ENCODE measurements at places on chromosomes 5 and 9.

DNA sequence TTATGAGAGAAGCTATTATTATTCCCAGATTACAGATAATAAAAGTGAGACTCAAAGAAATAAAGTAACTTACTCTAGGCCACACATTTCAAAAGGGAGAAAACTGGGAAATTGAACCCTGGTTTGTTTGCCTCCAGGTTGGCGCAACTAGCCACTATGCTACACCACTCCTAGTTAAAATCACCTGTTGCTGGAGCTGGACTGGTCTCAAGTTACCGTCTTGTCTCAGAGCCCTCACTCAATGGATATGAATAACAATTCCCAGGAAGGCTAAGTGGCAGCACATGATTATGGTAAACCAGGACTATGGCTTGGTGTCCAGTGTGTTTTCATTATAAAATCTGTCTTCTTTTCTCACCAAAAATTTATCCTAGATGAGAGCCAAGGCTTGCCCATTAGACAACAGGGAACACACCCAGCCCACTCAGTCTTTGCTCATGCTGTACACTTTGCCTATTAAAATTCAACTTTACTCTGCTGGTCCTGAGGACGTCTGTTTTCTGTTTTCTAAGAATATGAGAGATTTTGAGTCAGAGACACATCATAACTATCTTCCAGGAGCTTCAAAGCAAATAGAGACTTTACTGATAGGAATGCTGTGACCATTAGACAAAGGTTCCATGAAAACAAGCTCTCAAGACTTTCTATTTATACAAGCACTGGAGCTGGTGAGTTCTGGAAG, 58.1 kb downstream of the ADRB2 start:
- DNase-seq, result no peak

DNA sequence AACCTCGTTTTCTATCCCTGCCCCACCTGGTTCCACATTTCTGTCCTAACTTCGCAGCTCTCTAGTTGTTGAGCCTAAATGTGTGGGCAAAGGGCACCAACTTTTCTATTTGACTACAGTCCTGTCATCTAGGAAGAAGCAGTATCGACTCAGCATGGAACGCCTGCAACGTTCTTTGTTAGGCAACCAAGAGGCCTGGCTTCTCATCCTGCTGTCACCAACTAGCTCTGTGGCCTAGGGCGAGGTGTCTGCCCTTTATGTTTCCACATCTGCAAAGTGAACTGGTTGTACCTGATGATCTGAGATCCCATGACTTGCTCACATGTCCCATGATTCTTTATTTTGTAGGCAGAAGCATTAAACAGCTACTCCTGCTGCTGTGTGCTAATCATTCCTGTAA, 248.9 kb downstream of the ADAMTSL1 start:
- DNase-seq, result no peak

- peak; percentile 46 for DNase-seq
Measured at GRCh38 chr5:39547553-39548154, 122.9 kb upstream of the DAB2 start.

DNA sequence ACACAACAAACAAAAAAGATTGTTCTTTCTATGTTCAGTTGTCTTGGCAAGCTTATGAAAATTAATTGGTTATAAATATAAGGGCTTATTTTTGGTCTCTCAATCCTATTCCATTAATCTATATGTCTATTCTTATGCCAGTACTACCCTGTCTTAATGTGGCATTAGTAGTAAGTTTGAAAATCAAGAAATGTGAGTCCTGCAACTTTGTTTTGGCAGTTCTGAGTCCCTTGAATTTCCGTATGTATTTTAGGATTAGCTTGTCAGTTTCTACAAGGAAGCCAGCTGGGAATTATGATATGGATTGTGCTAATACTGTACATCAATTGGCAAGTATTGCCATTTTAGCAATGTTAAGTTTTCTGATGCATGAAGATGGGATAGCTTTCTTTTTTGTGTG, 10.5 kb upstream of the CCDC125 start:
- no peak for DNase-seq

DNA sequence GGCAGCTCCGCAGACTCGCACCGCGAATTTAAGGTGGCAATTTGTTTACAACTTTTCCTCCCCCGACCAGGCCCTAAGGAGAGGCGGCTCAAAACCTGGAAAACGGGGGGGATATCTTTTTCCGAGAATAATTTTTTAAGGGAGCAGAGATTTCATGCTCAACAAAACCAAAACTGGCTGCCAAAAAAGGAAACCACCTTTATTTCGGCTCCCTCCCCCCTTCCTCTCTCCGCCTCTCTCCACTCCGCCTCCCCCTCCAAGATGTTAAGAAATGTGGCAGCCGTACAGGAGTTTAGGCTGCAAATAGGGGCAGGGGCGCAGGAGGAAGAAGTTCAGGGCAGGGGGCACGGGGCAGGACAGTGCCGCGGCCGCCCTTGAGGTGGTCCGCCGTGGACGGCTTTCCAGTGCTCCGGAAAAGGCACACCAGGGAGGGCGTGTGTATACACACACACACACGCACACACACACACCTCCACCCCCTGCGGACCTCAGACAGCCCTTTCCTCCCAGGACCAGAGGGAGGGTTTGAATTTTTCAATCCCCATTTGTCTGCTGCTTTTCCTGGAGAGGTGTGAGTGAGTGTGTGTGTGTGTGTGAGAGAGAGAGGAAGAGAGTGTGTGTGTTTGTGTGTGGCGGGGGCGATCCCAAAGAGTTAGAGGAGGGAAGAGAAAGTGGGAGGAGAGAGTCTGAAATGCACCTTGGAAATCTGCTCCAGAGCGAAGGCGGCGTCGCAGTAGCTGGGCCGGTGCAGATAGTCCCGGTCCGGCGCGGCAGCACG, 9.1 kb downstream of the PTCH1 start:
- DNase-seq, result peak; percentile 70

DNA sequence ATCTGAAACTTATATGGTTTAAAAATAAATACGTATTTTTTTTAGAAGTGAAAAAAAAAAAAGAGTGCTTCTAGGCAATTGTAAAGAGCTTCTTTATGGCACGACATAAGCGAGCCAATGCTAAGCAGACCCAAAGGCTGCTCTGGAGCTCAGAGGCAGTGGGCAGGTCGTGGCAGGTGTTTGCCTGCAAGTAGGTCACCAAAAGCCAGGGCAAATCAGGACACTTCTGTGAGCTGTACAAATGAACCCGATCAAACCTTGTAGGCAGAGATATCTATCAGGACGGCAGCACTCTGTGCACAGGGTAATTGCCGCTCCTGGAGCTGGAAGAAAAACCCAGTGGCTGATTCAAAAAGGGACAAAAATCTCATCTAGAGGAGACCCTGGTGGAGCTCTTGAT, 75.9 kb downstream of the IRX2 start:
- no peak for DNase-seq

All from CD4-positive, CD25-positive, alpha-beta regulatory T cell (primary cell).